T follicular helper cell (primary cell): ENCODE measurements at places on chromosomes 5 and 9.

GRCh38 chr5:104344809-104345208, 782.2 kb upstream of the NUDT12 start:
- no peak for DNase-seq

GRCh38 chr5:100855937-100856430, 47.1 kb downstream of the ST8SIA4 start:
- DNase-seq = no peak

GRCh38 chr9:26946753-26947727, at the start of gene PLAA:
TSS of gene PLAA (minus strand) at chr9:26947242. CDS start at chr9:26947045, 197 bp downstream.
- peak; percentile 76 for DNase-seq

GRCh38 chr5:128774605-128775004, 190.7 kb upstream of the SLC27A6 start:
- DNase-seq = no peak

GRCh38 chr5:107512029-107512428, 158.7 kb downstream of the EFNA5 start:
- no peak for DNase-seq

GRCh38 chr5:54895816-54896341, 89.5 kb downstream of the ESM1 start:
- no peak for DNase-seq

DNA sequence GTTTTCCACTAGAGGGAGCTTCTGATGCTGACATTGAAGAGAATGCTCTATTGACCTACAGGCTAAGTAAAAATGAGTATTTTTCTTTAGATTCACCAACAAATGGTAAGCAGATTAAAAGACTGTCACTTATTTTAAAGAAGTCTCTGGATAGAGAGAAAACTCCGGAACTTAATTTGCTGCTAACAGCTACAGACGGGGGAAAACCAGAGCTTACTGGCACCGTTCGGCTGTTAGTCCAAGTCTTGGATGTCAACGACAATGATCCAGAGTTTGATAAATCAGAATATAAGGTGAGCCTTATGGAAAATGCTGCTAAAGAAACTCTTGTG, 764 bp downstream of the PCDHA11 start:
- no peak for DNase-seq

DNA sequence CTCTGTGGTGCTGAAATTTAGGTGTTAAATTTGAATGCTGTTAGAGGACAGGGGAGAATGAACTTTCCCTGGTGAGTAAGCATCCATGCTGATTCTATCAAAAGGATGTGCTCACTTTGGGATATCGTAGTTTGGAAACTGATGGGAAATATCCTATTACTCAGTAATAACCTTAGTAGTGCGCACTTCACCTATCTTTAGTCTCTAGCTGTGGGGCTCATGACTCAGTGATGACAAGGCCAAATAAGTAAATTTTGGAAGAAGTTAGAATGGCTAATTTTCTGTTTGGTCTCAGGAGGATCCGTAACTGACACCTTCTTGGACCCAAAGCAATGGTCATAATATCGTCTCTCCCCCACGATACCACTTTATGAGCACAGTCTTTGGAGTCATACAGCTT, 448.4 kb downstream of the PSAT1 start:
- DNase-seq = no peak

GRCh38 chr5:61768692-61769281, 436.7 kb downstream of the ZSWIM6 start:
- DNase-seq = no peak

DNA sequence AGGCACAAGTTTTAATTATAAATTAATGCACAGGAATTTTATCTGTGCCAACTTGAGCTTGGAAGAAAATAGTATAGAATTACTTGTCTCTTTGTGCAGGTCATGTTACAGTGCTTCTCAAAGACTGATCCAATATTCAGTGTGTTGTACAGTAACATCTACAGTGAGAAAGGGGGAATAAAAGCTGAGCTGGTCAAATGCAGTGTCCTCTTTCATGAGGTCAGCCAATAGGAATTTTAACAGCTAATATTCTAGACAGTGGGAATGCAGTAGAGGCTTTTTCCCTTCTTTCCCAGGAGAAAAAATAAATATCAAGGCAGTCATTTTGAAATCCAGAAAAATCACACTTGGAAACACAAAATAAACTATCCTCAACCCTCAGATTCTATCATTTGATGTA, 95.7 kb upstream of the ITGA1 start:
- DNase-seq = no peak

DNA sequence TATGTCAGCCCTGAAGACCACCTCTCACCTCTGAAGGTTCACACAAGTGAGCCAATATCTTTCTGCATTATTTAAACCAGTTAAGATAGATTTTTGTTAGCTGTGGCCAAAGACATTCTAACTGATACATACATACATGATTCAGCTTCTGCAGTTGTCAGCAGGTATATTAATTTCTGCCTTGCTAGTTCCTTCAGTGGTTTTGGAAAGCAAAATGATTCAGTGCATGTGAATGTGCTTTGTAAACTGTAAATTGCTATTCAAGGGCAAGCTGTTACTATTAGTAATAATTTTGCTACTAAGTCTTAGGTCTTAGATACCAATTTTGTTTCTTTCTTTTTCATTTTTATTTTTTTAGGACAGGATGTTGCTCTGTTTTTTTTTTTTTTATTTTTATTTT, 89.2 kb upstream of the ERBIN start:
- no peak for DNase-seq

GRCh38 chr9:18979367-18979766, 53.6 kb downstream of the SAXO1 start:
- no peak for DNase-seq

- no peak for DNase-seq
Measured at GRCh38 chr5:149408252-149409099, 29.4 kb upstream of the IL17B start.

GRCh38 chr9:123232332-123232731, 36.1 kb downstream of the STRBP start:
- no peak for DNase-seq

GRCh38 chr9:135073081-135073740, 14.3 kb upstream of the OLFM1 start:
- DNase-seq = no peak

- DNase-seq = no peak
Measured at GRCh38 chr5:116614603-116614920, 39.9 kb upstream of the SEMA6A start.

GRCh38 chr9:35892051-35892450, 14.0 kb upstream of the HRCT1 start:
- no peak for DNase-seq
